ENCODE measurements at places on chromosomes 7 and 10. TPM values are rescaled to one million over a fixed set of nuclear protein-coding genes. Genes with fewer than 3 reads are reported as not detected.

DNA sequence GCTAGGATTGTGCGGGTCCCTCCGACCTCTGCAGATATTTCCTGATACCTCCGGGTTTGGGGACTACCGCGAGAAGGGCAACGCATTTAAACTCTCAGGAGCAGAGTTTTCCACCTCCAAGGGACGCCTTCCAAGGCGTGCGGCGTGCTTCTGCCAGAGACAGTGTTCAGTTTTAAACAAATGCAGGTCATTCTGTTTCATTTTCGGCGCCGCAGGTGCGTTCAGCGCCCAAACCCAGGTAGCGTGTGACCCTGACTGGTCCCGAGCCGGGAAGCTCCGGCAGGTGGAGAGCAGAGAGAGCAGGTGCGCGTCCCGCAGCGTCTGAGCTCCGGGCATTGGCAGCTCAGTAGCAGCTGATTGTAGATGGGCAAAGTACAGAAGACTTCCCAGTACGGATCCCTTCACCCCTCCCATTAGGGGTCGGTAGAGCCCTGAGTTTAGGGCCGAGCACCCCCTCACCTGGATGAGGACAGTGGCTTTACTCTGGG lies 1.4 kb upstream of the CYP26A1 start:
- H3K27me3 ChIP-seq: peaks cover 78% of the 10 kb centered on the region
- peak overlapping the region; percentile 34 for H3K4me3 ChIP-seq
- H3K27ac ChIP-seq: no peak overlapping the region
- H3K36me3 ChIP-seq: no peaks in the 10 kb centered on the region
- no peak for DNase-seq
- peaks cover 15% of the 10 kb centered on the region for H3K4me1 ChIP-seq

DNA sequence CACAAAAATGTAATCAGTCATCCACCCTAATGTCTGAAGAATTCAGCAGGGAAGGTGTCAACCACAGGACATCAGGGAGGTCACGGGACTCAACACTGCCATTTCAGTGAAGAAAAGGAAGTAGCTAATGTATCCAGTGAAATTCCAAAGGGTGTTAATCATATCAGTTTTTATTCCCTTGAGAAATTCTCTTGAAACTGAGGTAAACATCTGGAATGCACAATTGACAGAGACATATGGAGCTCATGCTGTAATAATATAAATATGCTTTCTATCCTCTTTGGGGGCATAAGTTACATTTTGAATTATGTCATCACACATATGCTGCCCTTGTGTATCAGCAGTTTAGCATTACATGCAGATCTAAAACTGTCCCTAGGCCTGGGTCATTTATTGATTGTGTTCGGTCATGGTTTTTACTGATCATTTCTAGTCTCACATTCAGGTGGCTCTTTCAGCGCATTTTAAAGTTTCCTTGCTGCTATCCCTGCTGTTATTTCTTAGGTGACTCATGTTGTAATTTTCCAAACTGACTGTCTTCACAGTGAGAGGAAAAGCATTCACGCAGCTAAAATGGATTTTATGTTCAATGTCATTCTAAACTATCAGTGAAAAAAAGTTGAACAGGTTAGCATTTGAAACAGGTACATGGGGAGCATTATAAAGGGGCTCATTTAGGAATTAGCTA lies 273.9 kb downstream of the TSPAN12 start:
- H3K27ac ChIP-seq: no peak overlapping the region
- DNase-seq: no peak
- no peaks in the 10 kb centered on the region for H3K36me3 ChIP-seq
- H3K4me1 ChIP-seq: no peaks in the 10 kb centered on the region

DNA sequence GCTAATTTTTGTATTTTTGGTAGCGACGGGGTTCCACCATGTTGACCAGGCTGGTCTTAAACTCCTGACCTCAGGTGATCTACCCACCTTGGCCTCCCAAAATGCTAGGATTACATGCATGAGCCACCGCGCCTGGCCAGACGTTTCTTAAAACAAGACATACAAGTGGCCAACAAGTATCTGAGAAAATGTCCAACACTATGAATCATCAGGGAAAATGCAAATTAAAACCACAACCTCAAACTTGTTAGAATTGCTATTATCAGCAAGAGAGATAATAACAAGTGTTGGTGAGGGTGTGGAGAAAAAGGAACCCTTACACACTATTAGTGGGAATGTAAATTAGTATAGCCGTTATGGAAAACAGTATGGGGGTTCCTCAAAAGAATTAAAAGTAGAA lies 148.6 kb downstream of the SUGCT start:
- DNase-seq: no peak
- H3K36me3 ChIP-seq: no peaks in the 10 kb centered on the region
- H3K4me3 ChIP-seq: no peak overlapping the region
- H3K27ac ChIP-seq: no peak overlapping the region

- H3K27me3 ChIP-seq: no peaks in the 10 kb centered on the region
- H3K4me1 ChIP-seq: no peaks in the 10 kb centered on the region
- no peak overlapping the region for H3K27ac ChIP-seq
- no peak for DNase-seq
- no peak overlapping the region for H3K4me3 ChIP-seq
- no peaks in the 10 kb centered on the region for H3K36me3 ChIP-seq
These were observed 23.8 kb upstream of the AHR start for GRCh38 chr7:17274551-17275245.

DNA sequence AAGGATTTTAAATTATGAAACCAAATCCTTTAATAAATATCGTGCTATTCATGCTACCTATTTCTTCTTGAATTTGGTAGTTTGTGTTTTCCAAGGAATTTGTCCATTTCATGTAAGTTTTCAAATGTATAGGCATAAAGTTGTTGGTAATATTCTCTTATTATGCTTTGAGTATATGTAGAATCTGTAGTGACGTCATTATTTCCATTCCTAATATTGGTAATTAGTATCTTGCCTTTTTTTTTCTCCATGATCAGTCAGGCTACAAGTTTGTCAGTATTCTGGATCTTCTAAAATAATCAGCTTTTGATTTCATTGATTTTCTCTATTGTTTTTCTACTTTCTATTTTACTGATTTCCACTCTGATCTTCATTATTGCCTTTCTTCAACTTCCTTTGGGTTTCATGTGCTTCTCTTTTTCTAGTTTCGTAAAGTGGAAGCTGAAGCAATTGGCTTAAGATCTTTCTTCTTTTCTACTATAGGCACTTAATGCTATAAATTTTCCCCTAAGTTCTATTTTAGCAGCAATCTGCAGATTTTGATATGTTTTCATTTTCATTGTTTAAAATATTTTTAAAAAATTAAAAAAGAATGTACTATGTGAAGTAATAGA lies 156.5 kb upstream of the HDAC9 start:
- H3K36me3 ChIP-seq: no peaks in the 10 kb centered on the region
- H3K27me3 ChIP-seq: no peaks in the 10 kb centered on the region
- no peak for DNase-seq
- H3K4me3 ChIP-seq: no peak overlapping the region

GRCh38 chr7:67976490-67976889 lies 979.9 kb downstream of the TYW1 start:
- H3K27ac ChIP-seq: no peak overlapping the region
- H3K4me3 ChIP-seq: no peak overlapping the region
- no peak for DNase-seq
- no peaks in the 10 kb centered on the region for H3K4me1 ChIP-seq

DNA sequence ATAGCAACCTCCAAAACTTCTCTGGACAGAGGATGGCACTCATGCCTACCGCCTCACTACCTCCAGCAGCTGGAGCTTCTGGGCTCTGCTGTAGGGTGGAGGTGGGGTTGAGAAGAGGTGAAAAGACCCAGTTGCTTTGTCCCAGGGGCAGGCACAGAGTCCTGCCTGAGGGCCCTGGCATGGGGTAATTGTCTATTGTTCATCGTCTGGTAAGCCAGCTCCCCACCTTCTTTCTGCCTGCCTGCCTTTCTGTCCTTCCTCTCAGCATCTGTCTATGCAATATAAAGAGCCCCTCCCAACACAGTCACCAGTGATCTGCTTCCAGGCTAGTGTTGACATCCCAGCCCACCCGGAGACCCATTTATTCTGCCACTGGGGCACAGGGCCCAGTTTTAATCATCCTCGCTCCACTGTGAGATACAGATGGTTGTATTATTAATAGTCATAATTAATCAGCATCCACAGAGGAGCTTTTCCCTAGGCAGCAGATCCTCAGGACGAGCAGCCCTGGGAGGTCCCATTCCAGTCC lies 39.0 kb downstream of the ZMIZ1 start:
- H3K27me3 ChIP-seq: no peaks in the 10 kb centered on the region
- no peak overlapping the region for H3K27ac ChIP-seq
- no peak overlapping the region for H3K4me3 ChIP-seq
- no peak for DNase-seq
- no peaks in the 10 kb centered on the region for H3K36me3 ChIP-seq

DNA sequence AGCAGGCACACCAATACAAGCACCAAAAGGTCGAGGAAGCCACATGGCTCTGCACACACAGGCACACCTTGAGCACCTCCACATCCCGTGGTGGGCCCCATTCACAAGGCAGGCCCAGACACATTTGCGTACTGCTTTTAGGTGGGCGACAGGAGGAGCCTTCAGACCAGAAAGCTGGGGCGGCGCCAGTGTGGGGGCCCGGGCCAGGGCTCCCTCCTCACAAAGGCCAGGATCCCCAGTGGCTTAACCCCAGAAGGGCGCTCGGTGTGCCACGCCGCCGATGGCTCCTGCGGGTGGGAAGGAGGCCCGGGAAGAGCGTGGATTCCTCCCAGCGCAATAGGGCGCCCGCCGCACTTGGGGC lies 2.8 kb upstream of the SMARCD3 start:
- H3K27me3 ChIP-seq: peaks cover 25% of the 10 kb centered on the region
- peak overlapping the region; percentile 39 for H3K4me3 ChIP-seq
- H3K36me3 ChIP-seq: no peaks in the 10 kb centered on the region
- H3K27ac ChIP-seq: peak overlapping the region; percentile 63

- no peak overlapping the region for H3K27ac ChIP-seq
- no peaks in the 10 kb centered on the region for H3K36me3 ChIP-seq
- peaks cover 3% of the 10 kb centered on the region for H3K4me1 ChIP-seq
- DNase-seq: peak; percentile 41
These were observed 23.4 kb downstream of the LEP start for GRCh38 chr7:128264477-128264876.

- H3K36me3 ChIP-seq: no peaks in the 10 kb centered on the region
- no peak for DNase-seq
- no peak overlapping the region for H3K4me3 ChIP-seq
- H3K27ac ChIP-seq: no peak overlapping the region
- no peaks in the 10 kb centered on the region for H3K4me1 ChIP-seq
These were observed 15.0 kb downstream of the PRKAG2 start for GRCh38 chr7:151861881-151862280.

DNA sequence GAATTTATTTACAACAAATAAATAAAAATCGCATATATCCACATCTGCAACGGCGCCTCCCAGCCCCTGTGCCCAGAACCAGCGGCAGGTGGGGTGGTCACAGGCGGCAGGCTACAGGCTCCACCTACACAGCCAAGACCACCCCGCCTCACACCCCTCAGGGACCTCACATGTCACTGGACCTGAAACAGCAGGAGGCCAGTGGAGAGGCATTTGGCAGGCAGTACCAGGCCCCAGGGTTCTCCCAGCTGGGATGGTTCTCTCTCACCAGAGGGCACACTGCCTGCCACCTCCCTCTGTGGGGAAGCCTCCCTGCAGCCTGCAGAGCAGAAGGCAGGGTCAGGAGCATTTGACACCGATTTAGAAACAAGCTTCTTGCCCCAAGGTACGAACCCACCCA lies 81.5 kb downstream of the MAD1L1 start:
- DNase-seq: no peak
- no peak overlapping the region for H3K4me3 ChIP-seq
- no peaks in the 10 kb centered on the region for H3K36me3 ChIP-seq
- no peaks in the 10 kb centered on the region for H3K27me3 ChIP-seq

- H3K27me3 ChIP-seq: no peaks in the 10 kb centered on the region
- H3K27ac ChIP-seq: no peak overlapping the region
- H3K4me1 ChIP-seq: no peaks in the 10 kb centered on the region
These were observed 868.1 kb upstream of the AUTS2 start for GRCh38 chr7:68730194-68730593.

DNA sequence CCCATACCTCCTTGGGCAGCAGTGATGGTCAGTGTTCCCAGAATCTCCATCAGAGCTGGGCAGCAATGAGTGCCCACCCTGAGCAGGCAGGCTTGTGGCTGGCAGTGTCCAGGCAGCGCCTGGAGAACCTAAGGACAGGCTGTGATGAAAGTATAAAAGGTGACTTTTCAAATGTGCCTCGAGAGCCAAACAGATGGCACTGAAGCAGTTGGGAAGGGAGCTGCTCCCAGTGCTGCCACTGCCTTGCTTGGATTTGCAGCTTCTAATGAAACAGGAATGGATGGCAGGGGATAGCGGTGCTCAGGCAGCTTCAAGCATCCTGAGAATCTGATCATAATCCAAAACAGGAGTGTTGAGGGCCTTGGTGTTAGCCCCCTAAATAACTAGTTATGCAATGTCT lies 179.8 kb upstream of the AOAH start:
- no peaks in the 10 kb centered on the region for H3K36me3 ChIP-seq
- no peaks in the 10 kb centered on the region for H3K4me1 ChIP-seq
- no peak overlapping the region for H3K4me3 ChIP-seq
- no peaks in the 10 kb centered on the region for H3K27me3 ChIP-seq

GRCh38 chr10:127345231-127345965 lies 149.0 kb upstream of the INSYN2A start:
- no peak overlapping the region for H3K4me3 ChIP-seq
- no peaks in the 10 kb centered on the region for H3K36me3 ChIP-seq

Gene DGKB
- 0.25 TPM for total RNA-seq

Gene AGR2
- 1,572 TPM for total RNA-seq

DNA sequence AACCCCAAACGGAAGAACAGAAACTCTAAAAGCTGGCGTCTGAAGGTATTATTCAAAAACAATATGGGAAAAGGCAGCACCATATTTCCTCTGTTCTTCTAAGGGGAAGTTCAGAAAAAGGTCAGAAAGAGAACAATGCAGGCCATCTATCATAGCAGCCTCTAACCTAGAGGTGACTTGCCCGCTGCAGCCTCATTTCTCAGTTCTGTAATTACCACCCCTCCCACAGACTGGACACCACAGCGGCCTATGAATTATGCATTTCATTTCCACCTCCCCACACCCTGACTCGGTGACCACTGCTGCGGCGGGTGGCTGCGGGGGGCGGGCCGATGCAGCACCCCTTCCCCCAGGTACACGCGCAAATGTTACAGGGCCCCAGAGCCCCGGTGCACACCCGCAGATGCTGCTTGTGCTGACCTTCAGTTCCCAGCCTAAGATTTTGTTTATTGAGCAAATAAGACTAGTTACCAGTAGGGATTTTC lies 125.5 kb downstream of the CLEC2L start:
- no peaks in the 10 kb centered on the region for H3K27me3 ChIP-seq
- H3K4me3 ChIP-seq: no peak overlapping the region
- no peaks in the 10 kb centered on the region for H3K36me3 ChIP-seq
- no peak for DNase-seq
- no peaks in the 10 kb centered on the region for H3K4me1 ChIP-seq

Gene ZNF853
- total RNA-seq: 0.91 TPM

DNA sequence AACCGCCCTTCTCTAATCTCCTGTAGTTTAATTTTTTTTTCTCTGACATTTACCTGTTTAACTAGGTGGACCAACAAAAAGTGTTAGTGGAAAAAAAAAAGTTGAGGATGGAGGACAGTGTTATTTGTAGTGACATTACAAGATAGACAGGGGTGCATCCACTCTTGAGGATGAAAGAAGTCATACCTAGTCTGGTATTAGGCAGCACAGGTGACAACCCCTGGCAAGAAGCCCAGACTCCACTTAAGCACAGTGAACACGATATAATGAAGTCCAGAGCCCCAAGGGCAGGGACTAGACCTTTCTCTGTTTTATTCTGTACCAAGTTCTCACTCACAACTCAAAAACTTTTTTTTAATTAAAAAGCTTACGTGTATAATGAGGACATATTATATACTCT lies 268.4 kb downstream of the GPR37 start:
- no peaks in the 10 kb centered on the region for H3K36me3 ChIP-seq
- no peaks in the 10 kb centered on the region for H3K27me3 ChIP-seq
- no peaks in the 10 kb centered on the region for H3K4me1 ChIP-seq
- no peak for DNase-seq
- no peak overlapping the region for H3K4me3 ChIP-seq

Measured in colonic mucosa (tissue), 4 donors.